ENCODE measurements at places on chromosomes 13 and 19.

- DNase-seq: no peak
These were observed 8.5 kb upstream of the TMPRSS9 start for GRCh38 chr19:2351591-2351990.

DNA sequence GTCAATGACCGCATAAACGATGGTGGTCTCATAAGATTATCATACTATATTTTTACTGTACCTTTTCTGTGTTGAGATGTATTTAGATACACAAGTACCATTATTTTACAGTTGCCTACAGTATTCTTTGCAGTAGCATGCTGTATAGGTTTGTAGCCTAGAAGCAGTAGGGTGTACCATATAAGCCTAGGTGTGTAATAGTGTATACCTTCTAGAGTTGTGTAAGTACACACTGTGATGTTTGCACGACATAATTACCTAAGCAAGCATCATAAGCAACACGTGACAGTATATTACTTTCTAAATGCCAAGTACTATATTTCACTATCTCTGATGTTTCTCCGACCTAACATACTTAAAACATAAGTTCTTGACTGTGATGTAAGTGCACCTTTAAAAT is 2.7 kb downstream of the LPAR6 start:
- DNase-seq: no peak

GRCh38 chr13:90632184-90632583 is 715.3 kb upstream of the MIR17HG start:
- DNase-seq: no peak

DNA sequence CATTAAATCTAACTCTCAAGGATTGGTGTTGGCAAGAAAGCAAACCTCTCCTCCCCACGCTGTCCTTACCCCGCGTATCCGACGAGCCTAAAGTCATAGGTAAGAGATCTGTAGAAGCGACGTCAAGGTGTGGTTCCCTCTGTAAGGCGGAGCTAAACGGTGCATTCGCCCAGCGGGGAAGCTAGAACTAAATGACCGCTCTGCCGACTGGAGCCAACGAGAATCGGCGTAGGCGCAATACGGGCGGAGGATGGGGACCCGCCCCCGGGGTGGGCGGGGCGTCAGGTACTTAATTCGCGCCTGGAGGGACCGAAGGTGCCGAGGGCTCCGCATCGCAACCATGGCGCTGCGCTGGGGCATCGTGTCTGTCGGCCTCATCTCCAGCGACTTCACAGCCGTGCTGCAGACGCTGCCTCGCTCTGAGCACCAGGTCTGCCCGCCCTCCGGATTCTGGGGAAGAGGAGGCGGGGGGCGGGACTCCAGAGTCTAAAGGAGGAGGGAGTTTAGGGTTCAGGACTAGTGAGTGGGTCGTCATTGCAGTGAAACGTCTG is at the start of gene DHDH:
DHDH (plus strand) TSS at position 318 of the 551 bp plus-strand sequence; CDS start at position 341, 23 bp downstream.
- DNase-seq: peak; percentile 27

- DNase-seq: no peak
These were observed 300.6 kb upstream of the KLHL1 start for GRCh38 chr13:70408865-70409264.

DNA sequence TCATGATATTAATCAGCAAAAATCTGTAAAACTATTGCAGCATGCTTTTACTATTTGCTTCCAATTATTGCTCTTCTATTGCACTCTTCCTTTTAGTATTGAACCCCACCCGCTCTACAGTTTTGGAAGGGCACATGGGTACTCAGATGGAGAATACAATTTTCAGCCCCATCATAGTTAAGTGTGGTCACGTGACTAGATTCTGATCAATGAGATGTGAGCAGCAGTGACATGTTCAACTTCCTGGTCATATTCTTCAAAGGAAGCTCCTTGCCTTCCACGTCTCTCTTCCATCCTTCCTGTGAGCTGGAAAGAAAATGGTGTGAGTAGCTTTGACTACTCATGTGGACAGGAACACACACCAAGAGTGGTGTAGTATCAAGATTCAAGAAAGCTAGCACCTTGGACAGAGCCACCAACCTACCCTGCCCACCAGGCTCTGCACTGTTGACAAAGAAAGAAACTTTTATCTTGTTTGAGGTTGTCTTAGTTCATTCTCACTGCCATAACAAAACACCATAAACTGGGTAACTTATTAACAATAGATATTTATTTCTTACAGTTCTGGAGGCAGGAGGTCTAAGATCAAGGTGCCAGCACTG is 3.8 kb upstream of the FGF14 start:
- DNase-seq: no peak

DNA sequence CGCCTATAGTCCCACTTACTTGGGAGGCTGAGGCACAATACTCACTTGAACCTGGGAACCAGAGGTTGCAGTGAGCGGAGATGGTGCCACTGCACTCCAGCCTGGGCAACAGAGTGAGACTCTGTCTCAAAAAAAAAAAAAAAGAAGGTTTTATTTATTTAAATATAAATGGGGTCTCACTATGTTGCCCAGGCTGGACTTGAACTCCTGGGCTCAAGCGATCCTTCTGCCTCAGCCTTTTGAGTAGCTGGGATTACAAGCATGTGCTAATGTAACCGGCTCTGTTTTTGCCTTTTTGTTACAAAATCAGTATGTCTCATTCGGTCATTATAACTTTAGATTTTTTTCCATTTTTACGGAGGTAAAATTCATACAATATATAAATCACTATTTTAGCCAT is 24.2 kb downstream of the FBXO27 start:
- DNase-seq: no peak

DNA sequence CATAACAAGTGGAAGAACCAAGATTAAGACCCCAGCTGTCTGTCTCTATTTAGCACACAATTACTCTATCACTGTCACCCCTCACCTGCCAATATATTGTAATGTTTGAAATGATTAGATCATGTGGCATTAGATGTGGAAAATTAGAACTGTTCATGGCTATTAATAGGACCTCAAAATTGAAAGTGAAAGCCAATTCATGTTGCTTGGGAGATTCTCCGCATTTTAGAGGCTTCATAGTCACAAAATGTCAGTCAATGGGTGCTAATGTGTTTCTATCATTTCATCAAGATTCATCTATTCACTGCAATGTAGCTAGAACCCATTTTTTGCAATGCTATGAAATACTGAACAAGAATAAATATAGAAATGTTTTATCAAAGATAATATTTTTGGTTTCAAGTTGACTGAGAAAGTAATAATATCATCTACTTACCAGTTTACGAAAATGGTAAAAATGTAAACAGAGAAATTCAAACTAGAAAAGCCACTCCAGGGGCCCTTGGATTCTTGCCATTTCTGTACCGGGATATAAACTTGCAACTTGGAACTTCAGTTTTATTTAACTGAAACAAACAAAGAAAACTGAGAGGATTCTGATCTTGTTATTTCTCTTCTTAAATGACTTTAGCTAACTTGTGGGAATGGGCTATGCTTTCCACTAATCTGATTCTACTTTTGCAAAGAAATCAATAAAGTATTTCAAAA is 388.6 kb downstream of the DCT start:
- DNase-seq: peak; percentile 11

- no peak for DNase-seq
These were observed 20.1 kb upstream of the TFDP1 start for GRCh38 chr13:113564331-113565023.

GRCh38 chr13:52447815-52448552 is 2.5 kb downstream of the VPS36 start:
- peak; percentile 27 for DNase-seq

DNA sequence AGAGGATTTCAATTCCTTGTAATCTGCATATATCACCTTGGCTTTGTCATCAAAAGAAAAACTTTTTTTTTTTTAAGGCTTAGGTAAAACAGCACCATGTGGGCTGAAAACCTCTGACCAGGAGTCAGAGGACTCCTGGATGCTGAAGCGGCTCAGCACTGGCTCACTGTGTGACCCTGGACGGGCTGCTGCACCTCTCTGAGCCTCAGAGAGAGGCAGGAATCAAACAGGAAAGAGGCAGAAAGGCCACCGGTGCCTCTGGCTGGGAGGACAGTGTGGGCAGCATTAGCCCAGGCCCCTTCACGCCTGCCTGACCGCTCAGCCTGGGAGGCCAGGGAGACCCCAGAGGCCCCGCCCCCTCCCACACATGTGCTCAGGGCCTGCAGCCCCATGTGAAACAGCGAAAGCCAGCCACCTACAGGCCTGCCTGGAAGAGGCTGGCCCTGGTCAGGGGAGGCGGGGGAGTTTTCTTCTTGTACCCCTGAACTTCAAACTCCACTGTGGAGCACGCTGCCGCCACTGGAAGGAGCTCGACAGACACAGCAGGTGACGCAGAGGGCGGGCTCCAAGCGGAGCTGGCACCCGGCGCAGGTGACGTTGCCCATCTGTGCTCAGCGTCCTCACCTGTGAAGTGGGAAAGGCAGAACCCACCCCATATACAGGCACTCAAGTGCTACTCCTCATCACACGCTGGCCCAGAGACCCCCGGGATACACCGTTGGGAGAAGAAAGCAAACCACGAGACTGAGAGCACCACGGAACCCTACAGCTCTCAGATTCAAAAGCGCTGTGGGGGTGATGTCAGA is 39.7 kb downstream of the MLLT1 start:
- no peak for DNase-seq

- no peak for DNase-seq
These were observed 20.3 kb downstream of the CKM start for GRCh38 chr19:45302416-45302815.

DNA sequence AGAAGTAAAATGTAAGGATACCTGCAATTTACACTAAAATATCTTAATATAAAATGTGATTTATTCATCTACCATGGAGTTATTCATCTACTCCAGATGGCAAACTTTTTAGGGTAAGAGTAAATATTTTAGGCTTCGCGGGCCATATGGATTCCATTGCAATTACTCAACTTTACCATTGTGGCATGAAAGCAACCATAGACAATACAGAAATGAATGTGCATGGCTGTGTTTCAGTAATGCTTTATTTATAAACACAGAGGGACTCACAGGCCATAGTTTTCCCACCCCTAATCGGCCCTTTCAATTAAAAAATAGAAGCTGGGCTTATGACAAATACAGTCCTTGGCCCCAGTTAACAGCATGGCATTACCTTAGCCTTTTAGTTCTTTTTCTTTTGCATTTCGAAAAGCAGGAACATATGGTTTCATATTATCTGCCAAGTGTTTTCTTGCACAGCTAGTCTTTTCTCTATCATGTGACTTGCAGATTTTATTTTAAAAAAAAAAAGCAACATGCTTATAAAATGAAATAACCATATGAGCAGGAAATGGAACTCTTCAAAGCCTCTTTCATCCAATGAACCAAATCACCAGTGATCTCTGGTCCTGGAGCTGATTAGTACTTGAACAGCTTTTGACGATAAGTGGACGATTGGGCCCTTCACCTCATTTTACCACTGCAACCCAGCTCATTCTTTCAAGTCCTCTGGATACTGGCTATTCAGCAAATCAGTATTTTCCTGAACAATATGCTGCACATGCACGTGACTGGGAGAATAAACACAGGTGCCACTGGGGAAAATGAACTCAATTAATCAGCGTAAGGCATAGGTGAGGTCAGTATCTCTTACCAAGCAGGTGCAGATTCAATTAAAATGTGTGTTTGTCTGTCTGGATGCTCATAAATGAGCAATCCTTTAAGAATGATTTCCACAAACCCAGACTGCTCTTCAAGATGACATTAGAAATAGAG is 63.9 kb downstream of the LHFPL6 start:
- peak; percentile 45 for DNase-seq

- DNase-seq: no peak
These were observed 28.4 kb downstream of the DIAPH3 start for GRCh38 chr13:60135344-60135743.

GRCh38 chr19:31119951-31120690 is 229.1 kb downstream of the TSHZ3 start:
- DNase-seq: peak; percentile 37

GRCh38 chr13:73248711-73249580 is 190.1 kb downstream of the KLF5 start:
- DNase-seq: peak; percentile 66

- DNase-seq: no peak
These were observed 708.6 kb upstream of the KLHL1 start for GRCh38 chr13:70816853-70817252.

DNA sequence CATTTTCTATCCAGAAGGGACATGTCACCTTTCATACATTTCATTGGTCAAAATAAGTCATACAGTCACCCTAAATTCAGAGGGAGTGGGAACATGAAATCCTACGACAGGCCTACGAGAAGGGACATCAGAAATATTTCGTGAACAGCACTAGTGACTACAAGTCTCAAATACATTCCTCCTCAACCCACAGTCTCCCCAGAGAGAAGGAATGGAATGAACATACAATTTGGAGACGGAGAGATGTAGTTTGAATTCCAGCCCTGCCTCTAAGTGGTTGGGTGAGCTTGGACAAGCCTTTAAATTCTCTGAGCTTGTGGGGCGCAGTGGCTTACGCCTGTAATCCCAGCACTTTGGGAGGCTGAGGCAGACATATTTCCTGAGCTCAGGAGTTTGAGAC is 9.9 kb downstream of the SERTM1 start:
- no peak for DNase-seq

DNA sequence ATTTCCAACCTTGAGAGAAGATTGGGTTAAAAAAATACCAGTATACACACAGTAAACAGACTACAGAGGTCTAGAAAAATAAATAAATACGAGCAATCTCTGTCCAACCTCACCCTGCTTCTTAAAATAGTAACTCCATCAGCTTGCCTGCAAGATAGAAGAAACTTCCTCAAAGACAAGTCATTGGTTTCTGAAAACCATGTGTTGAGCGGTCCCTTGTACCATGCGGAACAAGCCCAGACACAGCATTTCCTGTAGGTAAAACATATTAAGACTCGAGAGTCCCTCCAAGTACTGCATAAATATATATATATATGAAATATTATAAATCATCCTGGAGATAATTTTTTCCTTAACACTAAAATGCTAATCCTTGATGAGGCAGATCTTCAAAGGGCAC is 157.4 kb downstream of the MZT1 start:
- no peak for DNase-seq

DNA sequence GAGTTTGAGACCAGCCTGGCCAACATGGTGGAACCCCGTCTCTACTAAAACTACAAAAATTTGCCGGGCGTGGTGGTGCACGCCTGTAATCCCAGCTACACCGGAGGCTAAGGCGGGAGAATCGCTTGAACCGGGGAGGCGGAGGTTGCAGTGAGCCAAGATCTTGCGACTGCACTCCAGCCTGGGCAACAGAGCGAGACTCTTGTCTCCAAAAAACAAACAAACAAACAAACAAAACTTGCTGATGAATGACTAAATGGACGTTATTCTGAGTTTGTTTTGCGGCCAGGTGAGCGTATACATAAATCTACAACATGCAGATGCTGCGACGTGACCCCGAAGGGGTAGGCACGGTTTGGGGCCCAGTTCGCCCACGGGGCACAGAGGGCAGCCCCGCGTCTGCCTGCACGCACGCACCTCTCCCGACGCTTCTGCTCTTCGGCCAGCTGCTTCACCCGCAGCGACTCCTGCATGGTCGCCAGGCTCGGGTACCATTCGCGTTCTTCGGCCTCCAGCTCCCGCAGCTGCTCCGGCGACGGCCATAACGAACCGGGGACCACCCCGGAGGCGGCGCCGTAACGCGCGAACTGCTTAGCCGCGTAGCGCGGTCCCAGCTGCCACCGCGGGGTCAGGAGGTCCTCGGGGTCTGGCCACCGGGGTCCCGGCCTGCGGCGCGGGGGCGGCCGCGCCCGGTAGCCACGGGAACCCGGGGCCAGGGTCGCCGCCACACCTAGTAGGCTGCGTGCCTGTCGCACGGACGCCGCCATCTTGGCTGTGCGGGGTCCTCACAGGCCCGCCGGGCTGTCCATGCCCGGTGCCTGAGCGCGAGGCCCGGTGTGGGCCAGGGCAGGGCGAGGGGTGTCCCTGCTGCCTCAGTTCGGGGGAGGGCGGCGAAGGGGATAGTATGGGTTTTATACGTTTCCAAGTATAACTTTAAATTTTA is at the start of gene GADD45GIP1:
GADD45GIP1 (minus strand) TSS at position 778 of the 943 bp plus-strand sequence; CDS start at position 767, 11 bp downstream.
- peak; percentile 78 for DNase-seq

GRCh38 chr19:51821456-51821855 is 26.5 kb downstream of the FPR3 start:
- DNase-seq: no peak

GRCh38 chr13:51579676-51580075 is 4.6 kb upstream of the WDFY2 start:
- no peak for DNase-seq

Data from LHCN-M2 (cell line).